ENCODE measurements at places on chromosomes 7 and 10. TPM values are rescaled to one million over a fixed set of nuclear protein-coding genes. Genes with fewer than 3 reads are reported as not detected.
A peak's percentile ranks its signal among the peaks of the same experiment; 100 is the strongest.

GRCh38 chr10:114070710-114071109 is 27.0 kb downstream of the ADRB1 start:
- DNase-seq = no peak

DNA sequence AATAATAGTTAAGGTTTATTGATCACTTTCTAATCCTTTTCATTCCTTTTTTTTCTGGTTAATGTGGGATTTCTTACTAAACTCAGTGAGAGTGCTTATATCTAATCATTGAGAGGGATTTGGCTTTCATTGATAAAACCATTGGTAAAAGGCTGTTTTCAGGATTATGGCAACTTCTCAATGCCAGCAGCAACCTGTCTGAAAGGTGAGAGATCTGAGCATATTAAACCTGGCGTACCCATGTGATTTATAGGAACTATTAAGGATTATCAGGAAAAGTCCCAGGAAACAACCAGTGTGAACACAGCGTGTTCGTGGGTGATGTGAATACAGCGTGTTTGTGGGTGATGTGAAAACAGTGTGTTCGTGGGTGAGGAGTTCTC is 65.9 kb downstream of the PDIA4 start:
- no peak for DNase-seq

The MSANTD7 gene
- 17.1 TPM for total RNA-seq

The MMD2 gene
- total RNA-seq = not detected

- DNase-seq = no peak
These were observed 27.2 kb downstream of the ADCYAP1R1 start for GRCh38 chr7:31079126-31079823.

DNA sequence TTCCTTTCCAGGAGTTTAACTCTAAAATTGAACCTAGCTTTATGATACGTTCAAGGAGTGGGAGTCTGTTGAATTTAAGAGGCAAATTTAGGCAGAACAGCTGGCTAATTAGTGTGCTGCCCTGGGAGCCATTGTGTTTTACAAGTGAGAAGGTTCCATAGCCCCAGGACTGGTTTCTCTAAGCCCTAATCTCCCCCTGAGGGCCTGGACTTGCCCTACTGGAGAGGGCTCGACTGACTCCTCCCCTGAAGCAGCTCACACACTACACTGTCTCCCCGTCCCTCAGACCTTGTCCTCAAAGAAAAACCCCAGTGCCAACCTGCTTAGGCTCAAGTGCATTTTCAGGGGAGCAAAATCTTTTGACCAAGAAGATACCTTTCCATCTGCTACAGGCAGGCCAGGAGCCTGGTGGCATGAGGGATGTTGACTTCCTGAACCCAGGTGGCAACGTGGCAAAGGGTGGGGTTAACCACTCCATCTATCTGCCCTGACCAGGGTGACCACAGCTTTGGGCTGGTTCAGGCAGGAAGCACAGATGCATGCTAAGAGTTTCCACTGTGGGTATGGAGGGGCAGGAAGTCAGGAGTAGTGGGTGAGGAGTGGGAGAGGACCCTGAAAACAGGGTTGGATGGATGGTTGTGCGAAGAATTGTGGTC is 68.9 kb upstream of the CARD11 start:
- no peak for DNase-seq

GRCh38 chr7:157437519-157438061 is 100.8 kb downstream of the DNAJB6 start:
- no peak for DNase-seq

The ASB4 gene
- total RNA-seq = not detected

The HYAL4 gene
- total RNA-seq = 0.64 TPM

GRCh38 chr7:106768324-106768751 is 96.7 kb upstream of the PIK3CG start:
- DNase-seq = no peak

- DNase-seq = no peak
These were observed 27.9 kb downstream of the ADCYAP1R1 start for GRCh38 chr7:31079824-31080511.

DNA sequence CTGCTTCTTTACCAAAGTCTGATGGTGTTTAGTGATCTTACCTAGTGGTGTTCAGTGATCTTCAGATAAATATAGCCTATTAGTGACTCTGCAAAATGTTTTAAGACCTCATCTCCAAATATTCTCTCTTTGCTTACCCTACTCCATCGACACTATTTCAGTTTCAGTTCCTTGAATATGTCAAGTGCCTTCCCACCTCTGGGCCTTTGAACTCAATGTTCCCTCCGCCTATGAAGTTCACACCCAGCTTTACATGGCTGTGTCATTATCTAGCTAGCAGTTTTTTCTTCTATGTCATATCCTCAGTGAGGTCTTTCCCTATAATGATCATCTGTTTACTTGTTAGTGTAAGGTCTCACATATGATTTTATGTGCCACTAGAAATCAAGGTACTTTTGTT is 322.6 kb downstream of the DGKB start:
- DNase-seq = no peak

DNA sequence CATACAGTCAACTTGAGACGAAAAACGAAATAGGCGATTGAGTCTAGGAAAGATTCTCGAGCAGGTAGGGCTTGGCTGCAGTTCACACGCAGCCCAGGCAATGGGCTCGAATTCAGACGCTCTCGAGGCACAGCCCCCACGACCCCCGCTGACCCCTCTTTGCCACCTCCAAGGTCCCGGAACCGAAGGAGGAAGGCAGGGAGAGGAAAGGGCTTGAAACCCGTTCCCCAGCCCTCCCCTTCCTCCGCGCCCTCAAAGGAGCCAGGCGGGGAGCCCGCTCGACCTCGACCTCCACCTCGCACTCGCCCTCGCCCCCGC is 441 bp downstream of the CCDC186 start:
- DNase-seq = no peak

The TMEM270 gene
- total RNA-seq = not detected

DNA sequence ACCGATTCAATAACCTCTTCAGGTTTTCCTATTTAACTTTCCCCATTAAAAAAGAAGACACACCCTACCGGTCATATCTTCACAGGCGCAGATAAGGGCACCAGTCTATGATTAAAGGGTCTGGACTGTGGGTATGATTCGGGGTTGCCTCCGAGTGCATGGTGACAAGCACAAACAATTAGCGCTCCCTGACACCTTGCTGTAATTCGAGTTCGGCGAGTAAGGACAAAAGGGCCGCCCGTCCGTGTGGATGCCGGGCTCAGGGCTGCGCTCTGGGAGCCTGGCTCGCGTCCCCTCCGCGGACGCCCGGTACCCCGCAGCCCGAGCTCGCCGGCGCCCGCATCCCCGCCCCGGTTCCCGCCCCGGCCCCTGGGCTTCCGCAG is 111.9 kb upstream of the RHEB start:
- peak; percentile 47 for DNase-seq

- DNase-seq = no peak
These were observed 68.5 kb upstream of the BMPER start for GRCh38 chr7:33836797-33837355.

The SSBP1 gene
- total RNA-seq = 111 TPM

- DNase-seq = no peak
These were observed 24.9 kb upstream of the CACNA2D1 start for GRCh38 chr7:82468435-82468834.

GRCh38 chr7:159227433-159227832 is 82.8 kb upstream of the VIPR2 start:
- DNase-seq = no peak
